ENCODE measurements at places on chromosomes 3 and 15.
A peak's percentile ranks its signal among the peaks of the same experiment; 100 is the strongest.

DNA sequence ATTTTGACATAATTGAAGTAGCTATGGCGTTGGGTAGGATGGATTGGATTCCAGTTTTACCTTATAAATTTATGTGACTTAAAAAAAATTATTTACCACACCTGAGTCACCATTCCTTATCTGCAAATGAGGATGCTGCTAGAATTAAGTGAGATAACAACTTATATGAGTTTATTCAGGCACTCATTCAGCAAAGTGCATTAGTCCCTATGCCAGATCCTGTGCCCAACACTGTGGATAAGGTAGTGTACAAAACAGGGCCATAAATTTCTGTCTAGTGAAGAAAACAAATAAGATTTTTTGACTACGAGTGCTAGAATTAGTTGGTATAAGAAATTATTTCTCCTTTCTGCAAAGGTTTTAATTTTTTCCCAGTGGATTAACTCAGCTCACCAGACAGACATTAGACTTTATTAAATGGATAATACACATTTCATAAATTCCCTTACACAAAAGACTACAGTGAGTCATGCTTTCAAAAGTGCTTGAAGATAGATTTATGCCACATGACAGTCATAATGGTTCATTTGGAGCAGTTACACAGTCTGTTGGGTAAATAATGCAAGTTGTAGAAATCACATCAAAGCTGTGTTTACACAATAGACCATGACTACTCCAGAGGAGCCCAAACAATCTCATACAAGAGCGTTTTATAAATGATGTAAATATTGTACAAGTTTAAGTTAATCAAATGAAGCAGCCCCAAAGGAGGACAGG, 129.9 kb upstream of the TGFBR2 start:
- no peak for DNase-seq

DNA sequence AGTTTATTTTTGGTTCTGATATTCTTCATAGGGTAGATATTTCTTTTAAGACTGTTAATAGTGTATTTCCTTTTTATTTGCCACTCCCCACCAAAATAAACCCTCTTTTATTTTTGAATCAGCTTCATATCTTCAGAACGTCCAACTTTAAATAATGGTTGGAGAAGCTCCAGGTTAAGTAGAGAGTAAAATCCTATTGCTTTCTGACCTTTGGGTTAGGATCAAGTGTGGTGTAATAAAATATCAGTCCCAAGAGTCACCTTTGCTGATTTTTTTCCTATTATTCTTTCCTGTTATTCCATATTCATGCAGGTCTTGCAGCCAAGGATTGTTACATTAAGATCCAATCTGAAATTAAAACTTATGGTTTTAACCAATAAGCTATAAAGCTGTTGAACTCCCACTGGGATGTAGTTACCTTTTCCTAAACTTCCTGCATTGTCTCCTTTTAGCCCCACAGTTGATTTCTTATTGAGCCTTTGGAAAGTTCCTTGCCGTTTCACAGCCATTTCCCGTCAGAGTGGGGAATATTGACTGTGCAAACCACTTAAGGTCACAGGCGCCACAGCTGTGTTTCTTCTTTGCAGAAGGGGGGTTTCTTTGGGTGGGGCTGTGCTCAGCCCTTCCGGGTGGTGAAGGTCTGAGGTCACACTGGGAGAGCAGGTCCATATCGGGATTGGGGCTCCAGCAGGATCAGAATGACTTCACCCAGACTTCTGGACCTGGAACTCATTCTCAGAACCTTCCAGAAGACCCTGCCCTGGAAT, 287.3 kb upstream of the CTDSPL start:
- DNase-seq: no peak

DNA sequence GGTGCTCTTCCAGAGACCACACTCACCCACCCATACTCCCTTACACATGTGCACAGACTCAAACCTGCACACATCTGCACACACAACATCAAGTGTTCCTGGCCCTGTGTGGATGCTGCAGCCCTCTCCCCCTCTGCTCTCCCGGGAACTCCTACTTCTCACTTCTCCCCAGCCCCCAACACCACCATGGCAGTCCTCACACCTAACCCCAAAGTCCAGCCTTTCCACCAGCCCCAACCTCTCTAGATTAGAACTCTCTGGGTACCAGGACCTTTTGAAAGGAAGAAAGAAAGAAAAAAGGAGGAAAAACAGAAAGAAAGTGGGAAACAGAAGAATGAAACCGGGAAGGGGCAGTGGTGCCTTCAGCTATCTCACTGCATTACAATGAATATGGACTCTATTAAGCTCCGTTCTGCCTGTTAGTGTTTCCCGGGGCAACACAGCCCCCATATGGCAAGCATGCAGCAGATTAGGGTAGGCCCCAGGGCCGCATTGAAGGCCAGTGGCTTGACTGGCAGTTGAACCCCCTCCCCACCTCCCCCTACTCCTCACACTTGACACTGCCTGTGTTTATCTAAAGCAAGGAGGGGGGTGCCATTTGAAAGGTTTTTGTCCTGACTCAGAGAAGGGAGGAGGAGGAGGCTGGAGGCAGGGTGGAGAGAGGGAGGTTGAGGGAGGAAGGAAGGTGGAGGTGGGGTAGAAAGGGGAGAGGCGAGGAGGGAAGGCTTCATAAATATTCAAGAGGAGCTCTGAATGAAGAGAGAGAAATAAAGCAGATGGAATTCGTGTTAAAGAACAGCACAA, 30.1 kb downstream of the BOC start:
- DNase-seq: no peak

DNA sequence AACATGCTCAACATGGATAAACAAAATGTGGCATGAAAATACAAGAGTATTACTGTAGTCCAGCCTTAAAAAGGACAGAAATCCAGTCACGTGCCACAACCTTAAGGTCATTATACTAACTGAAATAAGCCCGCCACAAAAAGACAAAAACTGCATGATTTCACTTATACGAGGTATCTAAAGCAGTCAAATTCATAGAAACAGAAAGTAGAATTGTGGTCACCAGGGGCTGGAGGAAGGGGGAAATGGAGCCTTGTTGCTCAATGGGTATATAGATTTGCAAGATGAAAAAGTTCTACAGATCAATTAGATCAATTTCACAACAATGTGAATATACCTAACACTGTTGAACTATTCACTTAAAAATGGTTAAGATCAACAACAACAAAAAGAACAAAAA, 7.4 kb downstream of the GLB1 start:
- DNase-seq: no peak

GRCh38 chr3:186931532-186932280, 1.4 kb downstream of the ST6GAL1 start:
- DNase-seq: peak; percentile 57

GRCh38 chr15:43939070-43939469, 112.3 kb downstream of the WDR76 start:
- no peak for DNase-seq

DNA sequence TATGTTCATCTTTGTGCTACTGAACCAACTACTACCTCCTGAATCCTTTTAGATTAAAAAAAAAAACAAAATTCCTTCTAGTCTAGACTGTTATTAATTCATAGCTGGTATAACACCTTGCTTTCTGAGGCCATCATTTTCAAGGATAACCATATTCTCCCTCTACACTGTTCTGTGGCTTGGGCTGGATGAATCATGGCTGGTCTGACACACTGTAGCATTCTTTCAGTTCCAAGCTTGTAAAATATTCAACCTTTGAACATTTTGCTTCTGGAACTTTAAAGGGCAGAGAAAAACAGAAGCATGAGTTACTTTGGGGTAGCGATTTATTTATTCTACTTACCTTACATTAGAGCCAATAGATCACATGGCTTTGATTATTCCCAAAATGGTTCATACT, 7.6 kb downstream of the HSPBAP1 start:
- no peak for DNase-seq

GRCh38 chr3:100496711-100497261, 4.4 kb downstream of the TMEM45A start:
- no peak for DNase-seq

DNA sequence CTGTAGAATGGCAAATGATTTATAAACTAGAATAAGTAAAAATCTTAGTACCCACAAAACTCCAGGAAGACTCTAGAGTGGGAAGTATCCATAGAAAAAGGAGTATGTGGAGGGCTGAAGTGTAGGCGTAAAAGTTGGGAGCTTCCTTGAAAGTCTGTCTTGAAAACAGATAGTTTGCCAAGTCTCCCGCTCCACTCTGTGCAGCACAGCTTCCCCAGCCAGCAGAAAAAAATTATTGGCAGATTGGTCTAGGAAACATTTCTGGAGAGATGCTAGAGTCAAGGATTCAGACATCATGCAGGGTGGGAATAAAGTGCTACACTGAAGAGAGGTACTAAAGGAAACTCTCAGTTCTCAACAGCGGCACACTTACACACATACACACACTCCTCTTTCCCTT, 53.4 kb upstream of the CD200R1L start:
- no peak for DNase-seq

- DNase-seq: no peak
Observed at GRCh38 chr3:175493301-175493700, 634.2 kb downstream of the NAALADL2 start.

GRCh38 chr3:34808287-34808686, 831.0 kb upstream of the ARPP21 start:
- no peak for DNase-seq

DNA sequence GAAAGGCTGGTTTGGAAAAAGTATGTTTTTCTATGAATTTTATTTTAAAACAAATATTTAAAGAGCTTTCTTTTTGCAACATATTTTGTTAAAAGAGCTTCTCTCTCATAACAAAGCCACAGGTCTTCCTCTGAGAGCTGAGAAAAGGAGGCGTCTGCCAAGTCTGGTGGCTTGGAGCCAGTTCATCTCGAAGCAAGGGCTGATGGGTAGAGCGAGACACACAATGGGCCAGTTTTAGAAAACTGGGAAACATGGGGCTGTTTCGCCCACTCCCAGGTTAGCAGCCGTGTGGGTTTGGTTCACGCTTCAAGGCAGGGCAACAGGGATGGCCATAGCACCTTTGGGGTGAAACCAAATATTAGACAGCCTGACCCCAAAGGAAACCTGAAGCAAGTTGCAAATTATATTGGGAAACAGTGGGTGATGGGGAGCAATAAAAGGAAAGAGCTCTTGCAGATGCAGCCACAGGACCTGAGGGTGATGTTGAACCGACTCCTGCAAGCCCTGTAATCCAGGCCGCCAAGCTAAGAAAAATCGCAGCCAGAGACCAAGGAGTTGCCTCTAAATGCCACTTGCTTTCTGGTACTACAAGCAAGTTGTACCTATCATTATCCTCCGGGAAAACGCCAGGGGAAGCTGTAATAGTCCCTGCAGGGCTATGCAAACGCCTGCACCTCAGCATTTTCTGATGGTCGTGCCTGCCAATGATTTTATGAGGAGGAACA, 88.4 kb upstream of the GALNT15 start:
- DNase-seq: no peak

DNA sequence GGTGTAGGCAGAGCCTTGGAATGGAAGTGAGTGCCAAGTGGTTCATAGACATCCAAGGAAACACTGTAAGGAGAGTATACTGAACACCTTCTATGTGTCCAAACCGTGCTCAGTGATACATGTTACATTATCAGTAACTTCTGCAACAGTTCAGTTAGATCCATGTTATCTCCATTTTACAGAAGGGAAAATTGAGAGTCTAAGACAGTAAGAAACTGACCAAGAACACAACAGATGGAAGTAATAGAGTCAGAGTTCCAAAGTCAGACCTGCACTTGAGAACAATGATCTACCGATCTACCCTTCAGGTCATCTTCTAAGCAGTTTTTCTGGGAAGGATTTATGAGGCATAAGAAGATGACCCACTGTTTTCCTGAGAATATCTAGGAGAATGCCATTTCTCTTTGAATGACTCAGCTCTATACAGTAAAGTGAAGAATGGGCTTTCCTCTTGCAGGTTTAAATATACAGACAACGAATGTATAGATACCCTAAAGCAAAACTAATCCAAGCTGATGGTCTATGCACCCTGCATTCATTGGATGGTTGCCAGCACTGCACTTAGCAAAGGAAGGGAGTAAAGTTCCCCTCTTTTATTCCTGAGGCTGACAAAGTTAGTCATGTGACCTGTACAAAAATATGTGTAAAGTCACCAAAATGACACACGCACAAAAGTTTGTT, 604.1 kb upstream of the MDFIC2 start:
- no peak for DNase-seq

- DNase-seq: no peak
Observed at GRCh38 chr3:111282024-111282423, 210.4 kb downstream of the NECTIN3 start.

GRCh38 chr15:83199288-83199687, 8.3 kb downstream of the HDGFL3 start:
- DNase-seq: no peak

DNA sequence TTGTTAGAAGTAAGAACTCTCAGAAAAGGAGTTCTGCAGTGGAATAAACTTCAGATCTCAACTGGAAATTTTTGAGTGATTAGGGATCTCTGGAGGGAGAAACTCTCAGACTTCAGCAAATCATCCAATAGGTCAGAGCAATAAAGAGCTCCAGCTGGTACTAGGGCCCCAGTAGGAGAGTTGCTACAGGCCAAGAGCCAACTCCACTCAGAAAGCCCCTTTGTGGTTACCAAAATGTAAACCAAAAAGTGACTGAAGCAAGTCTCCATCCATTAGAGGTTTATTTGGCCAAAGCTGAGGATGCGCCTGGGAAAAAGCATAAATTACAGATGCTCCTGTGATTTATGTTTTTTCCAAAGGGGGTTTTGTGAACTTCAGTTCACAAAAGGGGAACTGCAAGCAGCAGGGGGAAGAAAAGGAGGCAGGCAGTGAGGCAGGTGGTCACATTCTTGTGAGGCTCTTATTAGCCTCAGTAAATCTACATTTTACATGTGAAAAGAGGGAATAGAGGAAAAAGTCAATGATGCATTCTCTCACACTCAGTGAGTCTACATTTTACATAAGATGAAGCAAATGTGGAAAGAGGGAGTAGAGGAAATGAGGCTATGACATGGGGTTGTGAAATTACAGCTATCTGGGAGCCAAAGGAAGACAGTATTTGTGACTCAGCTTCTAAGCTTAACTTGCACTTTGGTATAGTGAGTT, 92.4 kb upstream of the DAZL start:
- DNase-seq: no peak

DNA sequence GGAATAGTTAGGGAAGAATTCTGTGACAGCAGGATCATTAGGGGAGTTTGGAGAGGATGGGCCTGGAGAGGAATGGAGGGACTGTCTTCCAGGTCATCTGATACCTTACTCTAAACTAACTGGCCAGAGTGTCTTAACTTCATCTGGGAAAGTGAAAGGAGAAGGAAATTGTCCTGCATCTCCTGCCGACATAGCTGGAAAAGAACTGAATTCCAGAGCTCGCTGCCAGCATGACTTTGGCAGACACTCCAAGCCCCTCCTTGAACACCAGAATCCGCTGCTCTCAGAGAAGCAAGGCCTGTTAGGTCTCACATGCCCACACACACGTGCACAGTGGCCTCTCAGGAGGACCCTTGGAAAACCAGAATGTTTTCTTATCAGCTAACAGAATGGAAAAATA, 10.5 kb downstream of the ABI3BP start:
- DNase-seq: no peak

DNA sequence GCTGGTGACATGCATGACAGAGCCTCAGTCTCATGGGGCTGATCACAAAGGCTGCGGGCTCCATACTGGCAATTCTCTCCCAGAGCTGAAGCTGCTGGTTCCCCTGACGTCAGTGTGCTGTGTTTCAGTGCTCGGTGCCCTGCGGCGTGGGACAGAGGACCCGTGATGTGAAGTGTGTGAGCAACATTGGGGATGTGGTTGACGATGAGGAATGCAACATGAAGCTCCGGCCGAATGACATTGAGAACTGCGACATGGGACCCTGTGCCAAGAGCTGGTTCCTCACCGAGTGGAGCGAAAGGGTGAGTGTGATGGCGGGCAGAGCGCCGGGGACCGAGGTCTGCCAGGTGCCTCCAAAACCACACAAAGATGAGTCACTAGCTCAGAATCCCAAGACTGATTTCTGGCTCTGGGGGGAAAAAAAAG, 62.0 kb upstream of the NR2E3 start:
- DNase-seq: no peak

GRCh38 chr3:13839726-13840340, 40.0 kb downstream of the WNT7A start:
- no peak for DNase-seq
